Left ventricle myocardium inferior (tissue), 1 donor: ENCODE measurements at places on chromosomes 7 and 10. TPM values are rescaled to one million over a fixed set of nuclear protein-coding genes. Genes with fewer than 3 reads are reported as not detected.

GRCh38 chr10:93379731-93380575, 102.2 kb downstream of the MYOF start:
- no peak for DNase-seq

GRCh38 chr7:80721883-80722615, 83.6 kb downstream of the CD36 start:
- no peak for DNase-seq

DNA sequence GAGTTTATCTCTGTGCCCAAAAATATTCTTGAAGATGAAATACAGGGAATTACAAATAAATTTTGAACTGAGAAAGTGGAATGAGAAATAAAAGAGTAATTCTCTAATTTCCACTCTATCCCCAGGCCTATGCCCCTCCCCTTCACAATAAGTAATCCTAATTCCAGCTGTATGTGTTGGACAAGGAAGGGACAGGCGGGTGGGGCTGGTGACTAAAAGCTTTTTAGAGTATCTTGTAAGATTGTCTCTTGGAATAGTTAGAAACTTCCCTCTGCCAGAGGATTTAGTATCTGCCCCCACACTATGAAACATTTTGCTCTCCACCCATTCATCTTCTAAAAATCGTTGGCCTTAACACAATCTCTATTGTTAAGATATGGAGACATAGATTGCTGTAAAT, 199.2 kb downstream of the MBL2 start:
- no peak for DNase-seq

DNA sequence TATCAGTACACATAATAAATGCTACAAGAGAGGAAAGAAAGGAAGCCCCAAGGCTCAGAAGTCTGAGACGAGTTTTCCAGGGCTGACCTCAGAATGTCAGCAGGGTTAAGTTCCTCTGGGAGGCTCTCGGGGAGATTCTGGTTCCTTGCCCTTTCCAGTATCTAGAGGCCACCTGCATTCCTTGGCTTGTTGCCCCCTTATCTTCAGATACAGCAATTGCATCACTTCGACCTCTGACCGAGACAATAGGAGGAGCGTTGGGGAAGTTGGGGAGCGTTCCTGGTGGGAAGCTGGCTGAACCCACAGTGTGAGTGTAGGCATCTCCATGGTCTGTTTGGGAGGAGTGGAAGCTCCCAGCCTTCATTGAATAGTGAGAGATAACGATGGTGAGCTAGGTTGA, 72.0 kb upstream of the MTPN start:
- DNase-seq = no peak

GRCh38 chr7:22339725-22340390, 17.1 kb downstream of the RAPGEF5 start:
- DNase-seq = no peak

BRAT1 gene
- 13.7 TPM for total RNA-seq

TFR2 gene
- 0.25 TPM for total RNA-seq

DNA sequence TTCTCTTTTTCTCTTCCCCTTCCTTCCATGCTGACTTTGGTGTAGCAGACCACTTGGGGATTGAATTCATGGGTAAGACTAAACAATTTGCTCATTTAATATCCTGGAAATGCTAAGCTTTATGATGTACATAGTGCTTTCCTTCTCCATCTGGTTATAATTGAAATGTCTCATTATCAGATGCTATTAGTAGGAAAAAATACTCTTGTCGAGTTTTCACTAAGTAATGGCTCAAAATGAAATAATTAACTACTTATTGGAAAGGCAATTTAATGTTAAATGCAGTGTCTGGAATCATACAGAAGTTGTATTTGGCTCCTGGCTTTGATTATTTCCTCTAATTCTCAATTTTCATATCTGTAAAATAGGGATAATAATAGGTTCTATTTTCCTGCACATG, 990.4 kb downstream of the NRG3 start:
- no peak for DNase-seq

DNA sequence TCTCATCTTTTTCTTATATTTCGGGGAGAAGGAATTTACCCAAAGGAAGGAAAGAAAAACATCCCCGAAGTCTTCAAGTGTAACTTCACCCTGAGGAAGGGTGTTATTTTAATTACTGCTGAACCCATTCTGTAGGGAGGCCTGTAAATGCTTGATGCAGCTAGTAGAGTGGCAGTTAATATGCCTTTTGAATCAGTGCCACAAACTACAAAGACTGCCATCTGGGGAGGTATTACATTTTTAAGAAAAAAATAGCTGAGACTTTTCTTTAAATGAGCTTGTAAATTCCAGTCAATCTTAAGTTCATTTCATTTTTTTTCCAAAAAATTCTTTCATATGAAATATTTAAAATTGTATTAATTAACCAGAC, 233.1 kb upstream of the FERD3L start:
- no peak for DNase-seq

FAM25G gene
- not detected for total RNA-seq

- DNase-seq = peak; percentile 56
Observed at GRCh38 chr7:91264924-91265681, 870 bp downstream of the FZD1 start.

DNA sequence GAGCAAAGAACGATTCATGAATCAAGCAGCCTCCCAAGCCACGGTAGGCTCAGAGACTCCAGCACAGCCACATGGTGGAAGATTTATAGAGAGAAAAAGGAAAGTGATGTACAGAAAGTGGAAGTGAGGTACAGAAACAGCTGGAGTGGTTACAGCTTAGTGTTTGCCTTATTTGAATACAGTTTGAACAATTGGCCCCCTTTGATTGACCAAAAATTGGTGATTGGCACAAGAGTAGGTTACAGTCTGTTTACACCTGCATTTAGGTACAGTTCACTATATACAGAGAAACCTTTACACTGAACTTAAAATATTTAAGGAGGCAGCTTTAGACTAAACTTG, 136.4 kb upstream of the ASAH2 start:
- DNase-seq = no peak

AGAP4 gene
- 6.0 TPM for total RNA-seq

- no peak for DNase-seq
Observed at GRCh38 chr10:104577163-104577562, 63.9 kb upstream of the SORCS3 start.

DNA sequence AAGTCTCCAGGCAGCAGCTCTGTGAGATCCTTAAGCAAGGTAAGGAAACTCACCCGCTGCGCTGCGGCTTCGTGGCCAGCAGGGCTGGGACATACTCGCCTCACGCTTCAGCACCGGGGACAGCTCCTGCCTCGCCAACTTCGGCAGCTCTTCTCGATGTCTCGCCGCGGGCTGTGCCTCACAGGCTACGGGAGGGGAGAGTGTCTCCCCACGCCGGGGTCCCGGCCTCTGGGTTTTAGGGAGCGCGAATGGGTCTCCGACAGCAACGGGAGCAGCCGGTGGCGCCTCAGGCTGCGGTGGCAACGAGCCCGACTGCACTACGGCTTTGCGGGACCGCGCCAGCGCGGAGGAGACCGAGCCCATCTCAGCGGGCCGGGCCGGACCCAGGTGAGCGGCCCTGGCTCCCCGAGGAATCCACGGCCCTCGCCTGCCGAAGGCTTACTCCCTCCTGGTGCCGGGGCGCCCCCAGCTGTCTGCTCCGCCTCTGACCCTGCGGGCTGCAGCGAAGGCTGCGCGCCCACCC, 62.4 kb downstream of the LSM5 start:
- DNase-seq = peak; percentile 75

GIMAP8 gene
- total RNA-seq = 11.0 TPM

- no peak for DNase-seq
Observed at GRCh38 chr7:20578257-20578771, 37.2 kb upstream of the ABCB5 start.

- DNase-seq = no peak
Observed at GRCh38 chr10:104526188-104526587, 114.9 kb upstream of the SORCS3 start.

NUTM2E gene
- total RNA-seq = not detected

GRCh38 chr10:23146258-23146657, 45.9 kb upstream of the PTF1A start:
- DNase-seq = no peak

CNOT4 gene
- 26.1 TPM for total RNA-seq

DNA sequence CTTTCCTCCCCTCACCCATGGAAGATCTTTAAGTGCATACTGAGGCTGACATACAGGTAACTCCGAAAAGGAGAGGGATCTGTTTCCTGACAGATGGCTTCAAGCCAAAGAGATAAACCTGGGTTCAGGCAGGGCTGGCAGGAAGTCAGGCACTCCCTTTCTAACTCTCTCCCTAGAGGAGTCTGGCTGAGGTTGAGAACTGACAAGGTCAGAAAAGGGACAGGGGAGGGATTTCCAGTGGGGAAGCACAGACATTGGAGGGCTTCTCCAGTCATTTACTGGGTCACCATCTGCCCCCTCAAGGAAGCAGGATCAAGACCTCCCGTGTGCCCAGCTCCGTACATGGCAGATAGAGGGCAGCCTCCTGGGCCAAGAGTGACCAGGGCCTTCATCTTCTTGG, 31.6 kb downstream of the TLX1 start:
- no peak for DNase-seq

- no peak for DNase-seq
Observed at GRCh38 chr7:114109304-114109703, 190.5 kb upstream of the PPP1R3A start.

DNA sequence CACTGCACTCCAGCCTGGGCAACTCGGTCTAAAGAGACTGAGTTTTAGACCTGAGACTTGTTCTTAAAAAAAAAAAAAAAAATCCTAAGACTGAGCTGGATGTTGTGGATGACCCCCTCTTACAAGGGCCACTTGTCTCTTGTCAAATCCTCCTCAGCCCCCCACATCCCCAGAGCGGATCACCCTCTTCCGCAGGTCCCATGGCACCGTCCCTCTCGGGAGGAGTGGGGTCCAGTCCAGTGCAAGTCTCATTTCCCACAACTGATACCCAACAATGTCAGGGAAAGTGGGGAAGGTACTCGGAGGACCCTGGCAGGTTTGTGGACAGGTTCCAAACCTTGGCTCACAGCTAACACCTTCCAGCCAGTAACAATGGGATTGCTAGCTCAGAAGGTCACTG, 100.3 kb downstream of the ELFN1 start:
- no peak for DNase-seq

- DNase-seq = peak; percentile 58
Observed at GRCh38 chr10:70679498-70679897, 7.2 kb downstream of the ADAMTS14 start.

GRCh38 chr10:111968647-111969046, 214.9 kb downstream of the GPAM start:
- no peak for DNase-seq

- DNase-seq = no peak
Observed at GRCh38 chr7:123784263-123784662, 35.5 kb upstream of the WASL start.
